ENCODE measurements at places on chromosomes 12 and 14.

DNA sequence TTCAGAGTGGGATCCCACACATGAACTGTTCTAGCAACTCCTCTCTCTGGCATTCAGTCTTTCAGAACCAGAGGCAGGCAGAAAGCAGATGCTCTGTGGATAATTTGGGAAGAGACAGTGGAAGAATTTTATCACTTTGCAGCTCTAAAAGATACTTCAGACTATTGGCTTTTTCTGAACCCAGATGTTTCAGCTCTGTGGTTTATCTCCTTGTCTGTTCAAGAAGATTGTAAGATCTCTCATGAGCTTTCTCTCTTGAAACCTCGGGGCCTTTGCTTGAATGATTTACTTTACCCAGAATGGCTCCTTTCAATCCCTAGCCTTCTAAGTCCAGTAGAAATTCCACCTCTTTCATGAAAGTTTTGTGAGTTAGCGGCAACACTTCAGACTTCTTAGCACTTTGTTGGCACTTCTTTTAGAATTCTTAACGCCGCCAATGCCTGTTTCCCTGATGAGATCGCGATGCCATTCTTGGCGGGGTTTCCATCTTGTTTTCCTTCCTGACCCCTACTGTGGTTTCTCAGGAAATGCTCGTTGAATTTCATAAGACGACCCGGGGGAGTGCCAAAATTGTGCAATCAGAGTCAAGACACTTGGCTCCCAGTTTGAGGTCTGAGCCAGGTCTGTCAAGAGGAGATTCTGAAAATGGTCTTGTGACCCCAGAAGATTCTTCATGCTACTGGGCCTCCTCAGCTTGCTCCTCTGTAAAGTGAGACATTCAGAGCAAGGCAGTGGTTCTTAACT is 107.0 kb upstream of the PRICKLE1 start:
- DNase-seq, result no peak

- no peak for DNase-seq
These were observed 108.7 kb upstream of the MIS18BP1 start for GRCh38 chr14:45361727-45362126.

GRCh38 chr12:93727195-93727811 is 50.1 kb downstream of the CRADD start:
- no peak for DNase-seq

GRCh38 chr12:80590085-80590484 is 117.3 kb upstream of the MYF6 start:
- DNase-seq, result no peak

DNA sequence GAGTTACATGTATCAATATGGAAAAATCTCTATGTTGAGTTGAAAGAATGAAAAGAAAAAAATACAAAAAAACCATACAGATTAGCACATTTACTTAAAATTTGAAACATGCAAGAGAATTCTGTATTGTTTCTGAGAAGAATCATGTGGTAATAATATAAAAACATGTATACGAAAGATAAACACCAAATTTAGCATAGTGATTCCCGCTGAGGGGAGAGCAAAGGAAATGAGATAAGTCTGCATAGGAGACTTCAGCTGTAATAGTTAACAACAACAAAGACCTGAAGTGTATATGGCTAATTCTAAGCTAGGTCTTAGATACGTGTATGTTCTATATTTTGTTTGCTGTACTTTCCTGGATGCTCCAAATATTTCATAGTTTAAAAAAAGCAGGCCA is 46.5 kb downstream of the FNTB start:
- DNase-seq, result no peak

DNA sequence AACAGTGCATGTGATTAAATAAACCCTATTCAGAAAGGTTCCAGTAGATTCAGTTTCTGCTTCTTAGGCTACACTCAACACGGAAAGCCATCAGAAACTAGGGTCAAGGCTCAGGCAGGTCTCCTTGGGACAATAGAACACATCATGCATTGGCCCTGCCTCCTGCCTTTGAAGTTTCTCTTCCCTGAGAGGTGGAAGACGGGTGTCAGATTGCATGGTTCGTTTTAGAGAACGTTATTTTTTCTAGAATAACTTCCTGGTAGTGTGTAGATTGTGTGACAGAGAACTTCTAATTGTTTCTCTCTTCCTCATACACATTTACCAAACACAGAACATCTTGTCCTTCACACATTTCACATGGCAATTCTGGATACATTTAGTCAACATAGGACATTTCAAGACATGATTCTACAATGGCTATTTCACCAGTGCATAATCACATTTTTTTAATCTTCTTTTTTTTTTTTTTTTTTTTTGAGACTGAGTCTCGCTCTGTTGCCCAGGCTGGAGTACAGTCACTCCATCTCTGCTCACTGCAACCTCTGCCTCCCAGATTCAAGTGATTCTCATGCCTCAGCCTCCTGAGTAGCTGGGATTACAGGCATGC is 106.6 kb upstream of the AMN1 start:
- DNase-seq, result no peak

- DNase-seq, result no peak
These were observed 26.5 kb downstream of the TMEM229B start for GRCh38 chr14:67461996-67462395.

GRCh38 chr14:35789651-35790050 is 19.4 kb downstream of the RALGAPA1 start:
- no peak for DNase-seq

- DNase-seq, result peak; percentile 82
These were observed at the start of gene RNF10 for GRCh38 chr12:120534203-120534702. RNF10 (plus strand) TSS chr12:120534356; CDS start chr12:120534812, 456 bp downstream.

- no peak for DNase-seq
These were observed 185.7 kb upstream of the PPFIA2 start for GRCh38 chr12:81944886-81945285.

DNA sequence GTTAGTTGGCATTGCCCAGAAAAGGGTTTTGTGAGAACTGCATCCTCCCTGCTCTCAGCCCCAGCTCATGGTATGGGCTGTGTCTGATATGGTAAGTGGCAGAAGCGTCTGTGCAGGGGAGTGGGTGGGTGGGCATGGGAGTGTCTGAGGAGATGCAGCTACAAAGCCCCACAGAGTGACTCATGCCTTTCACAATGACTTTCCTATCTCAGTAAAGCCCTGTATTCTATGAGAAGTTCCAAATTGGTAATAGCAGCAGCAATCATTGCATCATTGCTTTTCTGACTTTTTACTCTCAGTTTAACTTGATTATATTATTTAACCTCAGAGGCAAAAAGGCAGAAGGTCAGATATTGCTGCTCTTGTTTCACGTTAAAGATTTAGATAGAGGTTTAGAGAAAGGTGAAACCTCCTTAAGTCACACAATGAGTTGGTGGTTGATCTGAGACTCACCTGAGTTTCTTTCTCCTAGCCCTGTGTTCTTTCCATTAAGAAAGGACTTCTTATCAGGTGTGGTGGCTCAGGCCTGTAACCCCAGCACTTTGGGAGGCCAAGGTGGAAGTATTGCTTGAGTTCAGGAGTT is 171.7 kb downstream of the SLC5A8 start:
- DNase-seq, result no peak

DNA sequence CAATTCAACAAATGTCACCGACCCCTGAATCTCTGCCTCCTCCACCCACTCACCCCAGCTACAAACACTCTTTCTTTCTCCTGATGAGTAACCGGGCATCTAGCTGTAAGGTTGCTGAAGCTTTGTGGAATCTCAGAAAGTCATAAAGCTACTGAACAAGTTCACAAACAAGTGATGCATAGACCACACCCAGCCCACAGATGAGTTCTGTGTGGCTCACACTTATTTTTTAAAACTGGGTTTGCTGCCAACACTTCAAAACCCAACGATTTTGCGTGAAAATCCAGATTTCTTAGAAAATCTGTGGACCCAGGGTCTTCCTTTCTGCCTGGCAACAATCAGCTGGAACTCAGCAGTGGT is 96.1 kb downstream of the APAF1 start:
- DNase-seq, result no peak

DNA sequence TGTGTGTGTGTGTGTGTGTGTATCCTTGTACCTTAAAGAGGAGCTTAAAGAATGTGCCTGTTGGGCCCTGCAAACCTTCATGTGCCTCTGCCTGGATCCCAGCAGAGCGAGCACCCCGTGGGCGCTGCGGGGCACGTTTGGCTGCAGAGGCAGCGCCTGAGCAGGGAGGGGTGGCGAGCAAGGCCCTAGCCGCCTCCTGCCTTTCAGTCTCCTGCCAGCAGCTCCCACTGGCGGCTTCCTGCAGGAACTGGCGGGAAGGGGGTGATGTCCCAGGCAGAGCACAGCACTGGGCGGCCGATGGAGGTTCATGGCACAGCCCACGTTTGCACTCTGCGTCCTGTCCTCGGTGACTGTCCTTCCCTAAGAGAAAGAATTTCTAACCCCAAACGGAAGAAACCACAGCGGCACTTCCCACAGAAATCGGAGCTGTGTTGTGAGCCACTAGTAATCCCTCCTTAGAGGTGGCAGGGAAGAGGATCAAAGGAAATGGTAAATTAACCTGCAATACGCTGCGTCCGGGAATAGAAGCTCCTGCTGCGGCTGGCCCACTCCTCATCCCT is 19.8 kb downstream of the ZBTB42 start:
- DNase-seq, result peak; percentile 92

Data from BE2C (cell line).